ENCODE measurements at places on chromosomes 16 and 17.

DNA sequence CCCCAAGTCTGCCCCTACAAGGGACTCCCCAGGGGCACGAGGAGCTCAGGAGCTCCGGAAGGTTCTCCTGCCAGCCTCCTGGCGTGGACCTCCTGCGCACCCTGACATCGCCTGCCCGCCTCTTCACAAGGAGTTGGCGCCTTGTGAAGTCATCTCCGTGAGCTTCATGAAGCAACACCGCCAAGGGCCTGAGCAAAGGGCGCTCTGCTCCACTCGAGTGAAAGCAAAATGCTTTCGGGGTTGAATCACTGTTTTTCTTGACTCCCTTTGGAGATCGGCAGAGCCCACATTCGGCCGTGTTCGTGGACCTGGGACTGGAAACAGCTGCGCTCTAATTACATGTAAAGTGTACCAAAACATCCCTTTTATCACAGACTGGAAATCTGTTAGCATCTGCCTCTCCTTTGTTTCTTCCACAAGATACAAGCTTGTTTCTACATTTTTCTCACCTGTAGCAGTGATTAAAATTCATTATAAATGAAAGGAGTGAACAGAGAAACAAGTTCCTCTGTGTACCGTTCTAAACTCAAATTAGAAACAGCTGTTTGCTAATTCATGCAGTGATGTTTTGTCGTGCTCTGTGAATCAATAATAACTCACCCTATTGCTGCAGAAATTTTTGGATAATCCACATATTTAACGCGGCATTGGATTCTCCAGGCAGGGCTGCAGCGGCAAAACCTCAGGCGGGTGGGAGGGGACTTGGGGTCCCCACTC, 203.3 kb downstream of the ZNF423 start:
- DNase-seq, result no peak

DNA sequence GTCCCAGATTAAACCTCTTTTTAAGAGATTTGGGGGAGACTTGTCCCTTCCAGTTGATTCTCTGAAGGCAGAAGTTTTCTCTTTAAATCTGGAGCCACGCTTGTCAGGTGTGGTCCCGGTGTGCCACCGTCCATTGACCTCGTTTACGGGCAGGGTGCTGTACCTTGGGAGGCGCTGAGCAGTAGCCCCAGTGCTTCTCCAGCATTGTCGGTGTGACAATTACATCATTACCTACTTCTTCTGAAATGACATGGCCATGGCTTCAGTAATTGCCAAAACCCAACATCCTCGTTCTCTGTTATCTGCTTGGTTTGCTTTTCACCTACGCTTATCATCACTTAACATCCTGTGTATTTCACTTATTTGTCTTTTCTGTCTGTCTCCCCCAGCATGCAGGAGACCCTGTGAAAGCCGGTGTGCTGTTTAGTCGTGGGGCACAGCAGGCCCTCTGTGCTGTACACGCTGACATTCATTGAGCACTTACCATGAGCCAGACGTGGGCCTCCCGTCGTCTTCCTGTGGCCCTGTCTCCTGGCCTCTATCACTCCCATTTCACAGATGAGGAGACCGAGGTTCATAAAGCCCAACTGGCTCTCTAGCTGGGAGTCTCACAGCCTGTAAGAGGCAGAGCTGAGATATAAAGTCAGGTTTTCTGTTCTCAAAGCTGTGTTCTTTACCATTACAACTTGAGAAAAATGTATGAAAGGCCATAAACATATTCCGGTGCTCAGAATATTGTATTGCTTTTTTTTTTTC, 143.9 kb downstream of the CMIP start:
- DNase-seq, result no peak

- no peak for DNase-seq
These were observed 224.9 kb downstream of the CA10 start for GRCh38 chr17:51933647-51934046.

DNA sequence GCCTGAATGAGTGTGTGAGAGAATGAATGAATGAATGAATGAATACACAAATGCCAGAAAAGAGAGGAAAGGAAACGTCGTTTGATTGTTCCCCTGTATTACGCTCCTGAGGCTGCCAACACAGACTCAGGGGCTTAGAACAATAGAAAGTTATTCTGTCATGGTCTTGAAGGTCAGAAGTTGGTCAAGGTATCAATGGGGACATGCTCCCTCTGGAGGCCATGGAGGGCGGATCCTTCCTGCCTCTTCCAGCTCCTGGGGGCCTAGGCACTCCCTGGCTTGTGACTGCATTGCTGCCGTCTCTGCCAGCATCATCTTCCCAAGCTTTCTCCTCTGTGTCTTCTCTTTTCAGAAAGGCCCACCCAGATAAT, 1.5 kb upstream of the SLC38A8 start:
- DNase-seq, result no peak

DNA sequence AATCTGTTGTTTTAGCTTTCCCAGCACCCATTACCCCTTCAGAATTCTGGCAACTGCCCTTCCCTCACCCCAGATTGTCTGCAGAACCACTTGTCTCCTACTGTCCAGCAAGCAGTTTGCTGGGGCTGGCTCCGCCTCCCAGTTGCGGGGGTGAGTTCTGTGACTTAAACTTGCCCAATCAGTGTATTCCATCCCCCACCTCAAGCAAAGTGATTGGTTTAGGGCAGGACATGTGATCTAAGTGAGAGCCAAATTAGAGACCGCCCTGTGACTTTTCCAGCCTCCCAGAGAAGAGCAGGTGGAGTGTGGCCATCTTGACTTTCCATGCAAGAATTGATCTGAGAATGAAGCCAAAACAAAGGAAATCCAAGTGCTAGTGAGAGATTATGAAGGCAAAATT, 22.7 kb upstream of the SRCIN1 start:
- DNase-seq, result no peak

GRCh38 chr16:63096857-63097256, 1060.6 kb upstream of the CDH8 start:
- DNase-seq, result no peak

- DNase-seq, result no peak
These were observed 42.1 kb upstream of the BHLHA9 start for GRCh38 chr17:1227917-1228780.

DNA sequence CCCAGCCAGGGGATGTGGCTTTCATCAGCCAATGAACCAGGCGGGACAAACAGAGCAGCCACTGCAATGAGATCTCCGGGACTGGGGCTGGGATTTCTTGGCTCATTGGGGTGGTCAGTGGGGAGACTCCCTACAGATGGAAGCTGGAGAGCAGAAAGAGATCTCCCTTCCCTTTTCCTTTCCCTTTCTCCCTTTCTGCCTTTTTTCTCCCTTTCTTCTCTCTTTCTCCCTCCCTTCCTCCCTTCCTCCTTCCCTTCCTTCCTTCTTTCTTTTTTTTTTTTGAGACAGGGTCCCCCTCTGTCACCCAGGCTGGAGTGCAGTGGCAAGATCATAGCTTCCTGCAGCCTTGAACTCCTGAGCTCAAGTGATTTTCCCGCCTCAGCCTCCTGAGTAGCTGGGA, 14.0 kb downstream of the LAT start:
- no peak for DNase-seq

- DNase-seq, result no peak
These were observed 23.2 kb downstream of the SLC7A6OS start for GRCh38 chr16:68287276-68288251.

DNA sequence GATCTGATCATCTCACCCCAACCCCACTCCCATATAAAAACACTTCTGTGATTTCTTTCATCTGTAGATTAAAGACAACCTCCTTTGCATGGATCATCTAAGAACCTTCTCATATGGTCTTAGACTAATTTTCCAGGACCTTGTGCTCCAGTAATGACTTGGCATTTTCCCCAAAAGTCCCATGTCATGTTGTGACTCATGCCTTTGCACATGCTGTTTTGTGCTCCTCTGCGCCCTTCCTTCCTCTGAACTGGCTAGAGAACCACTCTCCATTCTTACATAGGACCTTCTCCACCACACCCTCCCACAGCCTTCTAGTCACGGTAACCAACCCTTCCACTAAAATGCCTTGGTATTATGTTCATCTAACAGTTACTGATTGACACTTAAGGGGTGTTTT, 99.5 kb upstream of the AXIN2 start:
- no peak for DNase-seq
